NCI-H526 (cell line): ENCODE measurements at places on chromosomes 16 and 17.

GRCh38 chr16:50102051-50102746, 36.4 kb downstream of the HEATR3 start:
- no peak for DNase-seq

GRCh38 chr17:43015579-43015978, 6.6 kb downstream of the VAT1 start:
- no peak for DNase-seq

DNA sequence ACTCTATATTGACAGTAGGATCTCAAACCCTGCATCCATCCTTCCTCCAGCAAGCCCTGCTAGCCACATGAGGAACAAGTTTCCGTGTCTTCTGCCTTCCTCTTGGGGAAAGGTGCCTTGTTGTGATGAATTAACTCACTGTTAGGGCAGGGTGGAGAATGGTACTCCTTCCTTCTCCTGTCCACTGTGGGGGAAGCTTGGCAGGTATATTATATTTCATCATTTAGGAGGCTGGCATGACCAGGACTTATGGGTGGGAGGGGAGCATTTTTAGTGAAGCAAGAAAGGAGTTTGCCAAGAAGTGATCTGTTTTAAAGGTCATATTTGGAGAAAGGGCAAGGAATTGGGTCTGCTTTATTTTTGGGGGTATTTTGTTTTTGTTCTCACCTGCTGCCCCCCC, 9.3 kb upstream of the CDC6 start:
- no peak for DNase-seq

DNA sequence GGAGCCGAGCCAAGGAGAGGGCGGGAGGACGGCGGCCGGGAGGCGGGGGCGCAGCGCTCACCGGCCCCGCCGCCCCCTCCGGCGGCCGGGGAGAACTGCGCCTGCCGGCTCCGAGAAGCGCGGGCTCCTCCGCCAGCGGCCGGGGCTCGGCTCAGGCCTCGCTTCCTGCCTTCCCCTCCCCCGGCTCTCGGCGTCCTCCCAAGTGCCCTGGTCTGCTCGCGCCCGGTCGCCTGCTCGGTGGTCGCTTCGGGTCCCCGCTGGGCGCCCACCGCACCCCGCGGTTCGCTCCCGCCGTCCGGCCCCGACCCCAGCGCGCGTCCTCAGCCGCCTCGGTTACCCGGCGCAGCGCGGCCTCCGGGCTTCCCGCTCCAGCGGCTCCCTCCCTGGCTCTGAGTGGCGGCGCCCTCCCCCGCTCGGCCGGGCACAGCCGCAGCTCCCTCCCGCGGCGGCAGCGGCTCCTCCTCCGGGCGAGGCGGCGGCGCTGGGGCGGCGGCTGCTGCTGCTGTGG, 313 bp downstream of the UBTF start:
- no peak for DNase-seq

- no peak for DNase-seq
Measured at GRCh38 chr17:12789075-12789480, 220 bp upstream of the ARHGAP44 start.

- DNase-seq = no peak
Measured at GRCh38 chr16:87706278-87707000, 59.3 kb downstream of the KLHDC4 start.

- no peak for DNase-seq
Measured at GRCh38 chr17:41676058-41676419, 12.6 kb upstream of the EIF1 start.

GRCh38 chr17:17109907-17110306, 67.7 kb downstream of the MPRIP start:
- no peak for DNase-seq

DNA sequence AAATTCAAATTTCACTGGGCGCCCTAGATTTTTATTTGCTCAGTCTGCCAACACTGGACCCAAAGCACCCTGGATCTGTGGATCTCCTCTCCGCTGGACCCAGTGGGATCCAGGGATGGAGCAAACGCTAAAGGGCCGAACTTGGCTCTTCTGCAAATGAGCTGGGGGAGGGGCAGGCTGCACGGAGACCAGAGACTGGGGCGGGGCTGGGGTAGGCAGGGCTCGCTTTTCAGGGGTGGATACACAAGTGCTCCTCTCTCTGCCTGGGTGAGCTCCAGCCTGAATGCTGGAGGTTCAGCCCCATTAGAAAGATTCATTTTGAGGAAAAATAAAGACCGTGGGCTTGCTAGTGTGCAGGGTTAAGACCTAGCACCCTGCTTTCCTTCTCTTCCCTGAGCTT, 8.9 kb downstream of the CBX4 start:
- DNase-seq = peak; percentile 22

DNA sequence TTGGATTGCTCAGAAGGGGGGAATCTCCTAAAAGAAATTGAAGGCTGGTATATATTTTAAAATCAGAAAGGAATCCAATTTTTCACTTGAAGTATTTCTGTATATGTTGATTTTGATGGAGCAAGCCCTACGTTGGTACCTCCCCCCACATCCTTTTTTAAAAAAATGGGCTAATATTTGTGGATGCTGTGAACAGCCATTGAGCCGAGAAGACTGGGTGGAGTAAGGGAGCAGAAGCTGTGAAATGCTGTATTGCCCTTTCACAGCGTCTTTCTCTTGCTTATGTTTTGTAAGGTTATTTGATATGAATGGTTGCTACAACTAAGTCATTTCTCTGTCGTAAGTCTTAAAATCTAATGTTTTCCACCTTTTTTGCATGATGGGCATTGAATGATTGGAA, 2.3 kb downstream of the PAFAH1B1 start:
- DNase-seq = no peak

DNA sequence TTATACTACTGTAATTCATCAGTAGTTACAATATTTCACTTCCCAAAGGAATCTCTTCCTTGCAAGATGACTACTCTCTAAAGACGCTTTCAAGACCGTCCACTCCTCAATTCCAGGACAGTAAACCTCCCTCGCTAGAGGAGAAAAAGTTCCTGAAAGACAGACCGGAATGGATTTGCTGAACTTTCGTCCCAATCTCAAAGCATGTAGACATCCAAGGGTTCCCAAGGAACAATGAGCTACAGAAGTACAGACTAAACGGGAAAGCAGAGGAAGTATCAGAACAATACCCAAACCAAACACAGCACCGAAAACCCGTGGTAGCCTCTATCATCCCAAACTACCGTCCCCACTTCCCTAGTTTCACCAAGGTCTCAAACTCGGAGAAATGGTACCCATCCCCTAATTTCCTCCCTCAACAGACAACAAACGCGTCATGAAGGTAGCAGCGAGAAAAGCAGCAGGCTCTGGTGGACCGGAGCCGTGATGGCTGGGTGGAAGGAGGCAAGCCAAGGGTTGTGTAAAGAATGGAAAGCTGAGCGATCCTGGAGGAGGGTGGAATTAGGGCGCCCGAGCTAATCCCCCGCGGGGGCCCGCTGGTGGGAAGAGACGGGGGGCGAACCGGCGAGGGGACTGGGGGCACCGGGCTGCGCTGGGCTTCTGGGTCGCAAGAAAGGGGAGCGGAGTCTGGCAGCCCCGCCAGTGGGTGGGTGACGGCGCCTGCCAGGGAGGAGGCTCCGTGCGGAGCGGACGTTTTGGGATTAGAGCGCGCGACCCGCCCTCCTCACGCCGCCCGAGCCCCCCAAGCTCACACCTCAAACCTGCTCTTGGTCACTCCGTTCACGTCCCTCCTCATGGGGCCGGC, 647 bp downstream of the FBXL20 start:
- no peak for DNase-seq

- peak; percentile 85 for DNase-seq
Measured at GRCh38 chr17:2899906-2900305, 103.7 kb downstream of the RAP1GAP2 start.

- DNase-seq = no peak
Measured at GRCh38 chr17:63525190-63525946, 2.2 kb downstream of the KCNH6 start.

- DNase-seq = no peak
Measured at GRCh38 chr17:77327566-77328464, 187.0 kb downstream of the SEC14L1 start.

DNA sequence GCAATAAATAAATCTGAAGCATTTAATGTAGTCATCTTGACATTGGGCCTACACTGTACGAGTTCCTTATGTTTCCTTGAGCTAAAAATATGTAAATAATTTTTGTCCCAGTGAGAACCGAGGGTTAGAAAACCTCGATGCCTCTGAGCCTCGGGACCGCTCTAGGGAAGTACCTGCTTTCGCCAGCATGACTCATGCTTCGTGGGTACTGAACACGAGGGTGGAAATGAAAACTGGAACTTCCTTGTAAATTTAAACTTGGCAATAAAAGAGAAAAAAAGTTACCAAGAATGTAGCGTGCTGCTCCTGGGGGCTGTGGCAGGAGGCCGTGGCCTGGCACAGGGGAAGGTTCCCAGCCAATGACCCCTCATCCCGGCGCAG, 74.1 kb downstream of the SOCS1 start:
- no peak for DNase-seq

- no peak for DNase-seq
Measured at GRCh38 chr16:90043526-90043925, 24.3 kb upstream of the DBNDD1 start.

DNA sequence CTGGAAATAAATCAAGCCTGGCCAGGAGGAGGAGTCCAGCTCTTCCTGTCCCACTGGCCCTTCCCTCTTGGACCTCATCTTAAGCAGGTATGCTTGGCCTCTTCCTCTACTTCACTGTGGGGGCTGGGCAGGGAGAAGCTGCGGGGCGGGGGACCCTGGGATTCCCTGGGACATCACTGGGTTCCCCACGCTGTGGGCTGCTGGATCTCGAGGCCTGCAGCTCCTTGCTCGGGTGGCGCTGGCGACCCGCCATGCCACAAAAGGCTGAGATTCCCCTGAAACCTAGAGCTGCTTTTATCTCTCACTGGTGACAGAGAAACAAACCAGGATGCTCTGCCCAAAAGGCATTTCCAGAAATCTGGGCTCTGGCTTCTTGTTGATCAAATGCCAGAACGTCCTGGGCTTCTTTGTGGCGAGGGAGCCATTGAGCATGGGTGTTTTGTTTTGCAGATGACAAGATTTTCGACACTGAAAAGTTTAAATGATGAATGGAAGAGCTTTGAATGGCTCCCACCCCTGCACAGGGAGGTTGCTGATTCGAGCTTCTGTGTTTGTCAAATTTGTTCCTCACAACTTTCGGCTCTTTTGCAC, 8.6 kb upstream of the PGS1 start:
- no peak for DNase-seq

- DNase-seq = no peak
Measured at GRCh38 chr17:798246-798645, 16.1 kb downstream of the MRM3 start.

DNA sequence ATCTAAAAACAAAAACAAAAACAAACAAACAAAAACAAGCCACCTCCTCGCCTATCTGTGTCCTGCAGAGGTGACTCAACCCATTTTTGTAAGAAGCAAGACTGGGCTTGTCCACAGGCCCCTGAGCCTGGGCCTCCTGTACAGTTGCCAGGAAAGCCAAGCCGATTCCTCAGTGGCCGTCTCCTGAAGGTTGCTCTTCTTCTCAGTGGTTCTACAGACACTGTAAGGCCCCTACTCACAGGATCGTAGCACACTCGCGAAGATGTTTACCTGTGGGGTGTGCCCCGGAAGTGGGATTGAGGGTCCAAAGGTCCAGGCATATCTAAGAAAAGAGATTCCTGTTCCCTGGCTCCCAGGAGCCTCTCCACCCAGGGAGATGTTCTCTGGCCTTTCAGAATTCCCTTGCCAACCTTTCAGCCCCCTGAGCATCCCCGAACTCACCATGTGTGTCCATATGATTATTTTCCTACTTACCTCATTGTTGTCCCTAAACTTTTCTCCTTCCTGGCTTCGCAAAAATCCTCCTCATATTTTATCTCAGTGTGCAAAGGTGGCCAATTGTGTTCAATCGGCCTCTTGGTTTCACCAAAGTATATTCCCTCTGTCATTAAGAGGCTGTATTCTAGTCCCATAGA, 7.5 kb upstream of the CES3 start:
- DNase-seq = no peak

DNA sequence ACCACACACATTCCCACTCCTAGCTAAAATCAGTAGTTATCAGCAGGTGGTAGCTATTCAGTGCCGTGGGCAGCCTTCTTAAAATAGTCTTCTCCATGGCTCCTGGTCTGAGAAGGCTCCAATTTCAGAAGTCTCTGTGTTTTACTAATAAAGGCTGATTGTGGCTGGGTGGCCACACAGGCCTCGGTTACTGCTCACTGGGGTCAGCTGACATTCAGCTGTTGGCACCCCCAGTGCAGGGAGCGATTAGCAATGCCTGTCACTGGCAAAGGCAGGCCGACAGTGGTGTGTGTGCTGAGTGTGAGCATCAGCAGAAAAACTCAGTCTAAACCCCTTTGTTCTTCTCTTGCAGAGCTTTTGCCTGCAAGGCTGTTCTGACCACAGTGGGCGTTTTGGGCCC, 16.6 kb upstream of the DBNDD1 start:
- DNase-seq = no peak

DNA sequence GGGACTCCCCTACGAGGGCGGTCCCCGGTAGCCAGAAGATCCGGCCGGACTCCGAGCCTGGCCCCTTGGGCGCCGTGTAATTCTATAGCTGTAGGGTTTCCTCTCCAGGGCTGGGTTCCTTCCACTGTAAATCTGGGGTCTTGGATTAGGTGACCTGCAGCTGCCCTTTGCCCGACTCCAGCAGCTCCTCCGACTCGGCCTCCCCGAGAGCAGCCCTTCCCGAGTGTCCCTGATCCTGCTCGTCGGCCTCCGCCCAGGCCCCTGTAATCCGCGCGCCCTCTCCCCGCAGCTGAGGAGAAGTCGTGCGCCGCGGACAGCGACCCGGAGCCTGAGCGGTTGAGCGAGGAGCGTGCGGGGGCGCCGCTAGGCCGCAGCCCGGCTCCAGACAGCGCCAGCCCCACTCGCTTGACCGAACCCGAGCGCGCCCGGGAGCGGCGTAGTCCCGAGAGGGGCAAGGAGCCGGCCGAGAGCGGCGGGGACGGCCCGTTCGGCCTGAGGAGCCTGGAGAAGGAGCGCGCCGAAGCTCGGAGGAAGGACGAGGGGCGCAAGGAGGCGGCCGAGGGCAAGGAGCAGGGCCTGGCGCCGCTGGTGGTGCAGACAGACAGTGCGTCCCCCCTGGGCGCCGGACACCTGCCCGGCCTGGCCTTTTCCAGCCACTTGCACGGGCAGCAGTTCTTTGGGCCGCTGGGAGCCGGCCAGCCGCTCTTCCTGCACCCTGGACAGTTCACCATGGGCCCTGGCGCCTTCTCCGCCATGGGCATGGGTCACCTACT, 5.5 kb downstream of the TBX2 start:
- DNase-seq = no peak

DNA sequence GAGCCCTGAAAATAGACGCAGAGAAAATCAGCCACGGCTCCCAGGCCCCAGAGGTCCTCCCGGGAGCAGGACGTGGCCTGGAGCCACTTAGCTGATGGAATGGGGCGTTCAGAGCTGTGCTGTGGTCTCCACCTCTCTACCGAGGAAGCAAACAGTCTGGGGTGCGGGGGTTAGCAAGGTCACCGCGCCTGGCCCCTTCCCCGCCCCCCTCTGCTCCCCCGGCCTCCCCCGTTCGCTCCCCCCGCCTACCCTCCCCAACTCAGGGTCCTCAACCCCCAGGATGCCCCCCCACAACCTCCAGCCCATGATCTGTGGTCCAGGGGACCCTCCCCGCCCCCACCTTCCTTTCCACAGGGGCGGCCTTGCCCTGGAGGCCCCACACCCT, 20.6 kb upstream of the C1QTNF8 start:
- DNase-seq = no peak
